ENCODE measurements at places on chromosomes 11 and 22. TPM values are rescaled to one million over a fixed set of nuclear protein-coding genes. Genes with fewer than 3 reads are reported as not detected.

The GAB4 gene
- 1.6 TPM for total RNA-seq

DNA sequence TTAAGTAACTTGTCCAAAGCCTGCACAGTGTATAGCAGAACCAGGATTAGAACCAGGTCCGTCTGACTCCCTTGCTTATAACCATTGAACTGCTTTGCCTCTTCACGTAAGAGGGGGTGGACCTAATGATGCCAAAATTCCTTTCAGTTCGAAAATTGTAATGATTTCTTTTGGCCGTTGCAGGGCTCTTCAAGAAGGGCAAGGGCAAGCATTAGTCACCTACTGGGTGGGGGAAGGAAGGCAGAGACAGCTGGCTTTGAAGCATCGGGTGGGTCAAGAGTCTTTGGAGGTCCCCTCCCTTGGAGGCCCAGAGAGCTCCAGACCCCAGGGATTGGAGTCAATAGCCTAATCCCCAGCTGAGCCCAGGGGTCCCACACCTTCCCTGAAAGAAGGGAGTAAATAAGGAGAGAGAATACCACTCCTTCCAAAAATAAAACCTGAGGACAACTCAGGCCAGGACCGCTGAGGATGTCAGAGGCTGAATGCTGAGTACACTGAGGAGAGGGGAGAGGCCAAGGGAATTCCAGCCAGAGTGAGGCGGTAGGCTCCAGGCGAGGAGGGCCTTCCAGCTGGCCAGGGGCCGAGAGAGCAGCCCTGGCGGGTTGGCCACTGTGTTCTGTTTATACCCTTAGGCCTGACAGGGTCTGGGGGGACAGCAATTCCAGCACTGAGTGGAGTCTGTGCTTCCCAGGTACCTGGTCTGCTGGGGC is 14.1 kb downstream of the CREB3L1 start:
- DNase-seq = no peak

The VSTM5 gene
- not detected for total RNA-seq

- no peak for DNase-seq
Observed at GRCh38 chr11:122421702-122422101, 233.8 kb upstream of the UBASH3B start.

The GRIK4 gene
- total RNA-seq = not detected

GRCh38 chr22:28670161-28670560 is 9.5 kb downstream of the TTC28 start:
- DNase-seq = no peak

DNA sequence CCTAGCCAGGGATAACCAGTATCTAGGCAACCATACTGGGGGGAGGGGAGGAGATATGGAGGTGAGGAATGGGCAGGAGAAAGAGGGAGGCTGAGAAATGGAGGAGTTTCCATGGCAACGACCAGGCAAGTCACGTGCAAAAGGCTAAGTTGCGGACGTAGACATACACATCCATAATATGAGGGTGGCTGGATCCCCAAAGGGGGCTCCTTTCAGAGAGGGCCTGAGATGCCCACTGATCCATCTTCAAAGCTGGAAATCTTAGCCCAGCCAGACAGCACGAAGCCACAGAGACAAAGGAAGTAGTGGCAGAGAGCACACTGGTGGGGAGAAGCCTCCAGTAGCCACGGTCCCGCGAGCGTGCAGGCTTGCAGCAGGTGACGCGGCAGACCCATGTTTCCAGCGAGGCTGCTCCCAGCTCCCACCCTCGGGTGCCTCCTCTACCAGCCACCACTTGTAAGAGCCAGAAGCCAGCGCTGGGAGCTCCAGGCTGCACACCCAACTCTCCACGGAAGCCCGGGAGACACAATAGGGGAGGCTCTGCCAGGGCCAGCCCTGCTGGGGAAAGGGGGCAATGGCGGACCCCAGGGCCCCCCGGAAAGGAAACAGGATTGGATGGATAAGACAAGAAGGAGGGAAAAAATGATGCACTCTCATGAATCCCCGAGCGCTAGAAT is 938 bp downstream of the FXYD6 start:
- DNase-seq = peak; percentile 20

The CACNA1I gene
- 14.4 TPM for total RNA-seq

The KCTD14 gene
- 0.36 TPM for total RNA-seq

The ANKK1 gene
- 5.9 TPM for total RNA-seq

The KLHDC7B gene
- 6.2 TPM for total RNA-seq

GRCh38 chr22:28154861-28155260 is 235.8 kb upstream of the PITPNB start:
- DNase-seq = no peak

All from naive thymus-derived CD8-positive, alpha-beta T cell (primary cell).